ENCODE measurements at places on chromosomes 13 and 19.
A peak's percentile ranks its signal among the peaks of the same experiment; 100 is the strongest.

DNA sequence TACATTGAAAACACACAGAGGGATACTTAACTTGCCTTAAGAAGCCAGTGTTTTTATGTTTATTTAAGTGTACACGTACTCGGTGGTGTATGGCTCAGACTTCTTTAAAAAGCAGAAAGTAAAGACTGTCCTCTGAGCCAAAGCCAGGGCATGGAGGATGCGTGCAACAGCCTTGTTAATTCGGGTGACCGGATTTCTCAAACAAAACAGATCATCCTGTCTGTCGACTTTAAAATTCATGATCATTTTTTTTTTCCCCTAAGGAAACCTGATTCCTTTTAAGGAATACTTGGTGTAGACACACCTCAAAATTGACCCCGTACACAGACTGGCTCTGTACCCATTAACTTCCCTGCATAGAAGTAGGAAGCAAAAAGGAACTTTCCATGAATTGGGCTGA lies 124.7 kb upstream of the RNF113B start:
- DNase-seq, result no peak

- peak; percentile 61 for DNase-seq
Measured at GRCh38 chr19:8877854-8878705, 45.9 kb downstream of the MBD3L1 start.

DNA sequence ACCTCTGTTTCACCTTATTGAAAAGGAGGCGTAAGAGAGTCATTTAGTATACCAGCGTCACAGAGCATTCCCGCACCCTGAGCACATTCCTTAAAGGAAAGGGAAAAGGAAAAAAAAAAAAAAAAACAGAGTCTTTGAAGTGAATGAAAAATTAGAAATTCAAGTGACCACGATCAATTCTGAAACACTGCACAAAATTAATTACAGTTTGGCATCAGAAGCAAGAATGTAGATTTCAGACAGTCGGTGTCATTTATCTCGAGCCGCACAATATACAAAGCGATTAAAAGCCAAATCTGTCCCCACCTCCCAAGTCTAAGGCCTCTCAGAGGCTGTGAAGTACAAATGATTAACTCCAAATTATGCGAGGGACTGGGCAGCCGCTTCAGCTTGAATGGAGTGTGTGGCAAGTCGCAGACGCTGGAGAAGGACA lies 173.7 kb upstream of the ZNF507 start:
- no peak for DNase-seq

DNA sequence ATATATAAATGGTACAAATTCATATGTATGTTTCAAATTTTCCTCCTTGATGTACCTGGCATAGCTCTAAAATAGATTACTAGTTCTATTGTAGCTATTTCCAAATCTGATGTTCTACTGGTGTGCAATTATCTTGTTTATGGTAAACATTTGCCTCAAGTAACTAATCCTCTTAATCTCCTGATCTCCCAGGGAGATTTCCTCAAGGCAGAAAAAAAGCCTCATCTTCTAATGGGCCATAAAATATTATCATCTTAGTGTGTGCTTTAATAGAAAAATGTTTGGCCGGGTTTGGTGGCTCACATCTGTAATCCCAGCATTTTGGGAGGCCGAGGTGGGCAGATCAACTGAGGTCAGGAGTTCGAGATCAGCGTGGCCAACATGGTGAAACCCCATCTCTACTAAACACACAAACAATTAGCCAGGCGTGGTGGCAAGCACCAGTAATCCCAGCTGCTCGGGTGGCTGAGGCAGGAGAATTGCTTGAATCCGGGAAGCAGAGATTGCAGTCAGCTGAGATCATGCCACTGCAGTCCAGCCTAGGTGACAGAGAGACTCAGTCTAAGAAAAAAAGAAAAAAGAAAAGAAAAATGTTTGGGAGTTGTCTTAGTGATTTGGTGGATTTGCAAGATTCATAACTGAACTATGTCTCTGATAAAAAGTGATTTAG lies 498.9 kb upstream of the SLITRK5 start:
- no peak for DNase-seq

DNA sequence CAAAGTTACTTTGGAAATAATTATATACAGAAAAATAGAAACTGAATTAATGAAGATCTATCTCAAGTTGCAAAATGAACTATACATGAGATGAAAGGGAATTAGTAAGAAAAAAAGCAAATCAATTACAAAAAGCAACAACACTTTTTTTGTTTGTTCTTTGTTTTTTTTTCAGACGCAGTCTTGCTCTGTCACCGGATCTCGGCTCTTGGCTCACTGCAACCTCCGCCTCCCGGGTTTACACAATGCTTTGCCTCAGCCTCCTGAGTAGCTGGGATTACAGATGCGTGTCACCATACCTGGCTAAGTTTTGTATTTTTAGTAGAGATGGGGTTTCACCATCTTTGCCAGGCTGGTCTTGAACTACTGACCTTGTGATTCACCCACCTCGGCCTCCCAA lies 2.2 kb downstream of the ZNF415 start:
- no peak for DNase-seq

- no peak for DNase-seq
Measured at GRCh38 chr13:90746230-90746629, 601.3 kb upstream of the MIR17HG start.

DNA sequence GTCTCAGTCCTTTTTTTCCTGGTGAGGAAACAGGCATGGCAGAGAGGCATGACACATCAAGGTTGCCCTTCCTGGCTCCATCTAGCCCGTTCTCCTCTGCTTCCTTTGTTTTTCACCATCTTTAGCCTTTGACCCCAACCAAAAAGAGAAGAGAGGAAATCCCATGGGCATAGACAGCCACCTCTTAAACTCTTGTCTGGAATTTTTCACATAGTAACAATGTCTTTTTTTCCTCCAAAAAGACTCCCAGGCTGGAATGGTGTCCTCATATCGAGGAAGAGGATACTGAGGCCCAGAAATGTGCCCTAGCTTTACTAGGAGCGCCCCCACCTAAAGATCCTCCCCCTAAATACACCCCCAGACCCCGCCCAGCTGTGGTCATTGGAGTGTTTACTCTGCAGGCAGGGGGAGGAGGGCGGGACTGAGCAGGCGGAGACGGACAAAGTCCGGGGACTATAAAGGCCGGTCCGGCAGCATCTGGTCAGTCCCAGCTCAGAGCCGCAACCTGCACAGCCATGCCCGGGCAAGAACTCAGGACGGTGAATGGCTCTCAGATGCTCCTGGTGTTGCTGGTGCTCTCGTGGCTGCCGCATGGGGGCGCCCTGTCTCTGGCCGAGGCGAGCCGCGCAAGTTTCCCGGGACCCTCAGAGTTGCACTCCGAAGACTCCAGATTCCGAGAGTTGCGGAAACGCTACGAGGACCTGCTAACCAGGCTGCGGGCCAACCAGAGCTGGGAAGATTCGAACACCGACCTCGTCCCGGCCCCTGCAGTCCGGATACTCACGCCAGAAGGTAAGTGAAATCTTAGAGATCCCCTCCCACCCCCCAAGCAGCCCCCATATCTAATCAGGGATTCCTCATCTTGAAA lies at the start of gene GDF15:
GDF15 (plus strand) TSS at position 484 of the 868 bp plus-strand sequence; CDS start at position 516, 32 bp downstream.
- peak; percentile 54 for DNase-seq

- no peak for DNase-seq
Measured at GRCh38 chr13:35144166-35144890, 202.3 kb downstream of the NBEA start.

GRCh38 chr13:33186861-33187291 lies 98.7 kb downstream of the STARD13 start:
- peak; percentile 35 for DNase-seq

DNA sequence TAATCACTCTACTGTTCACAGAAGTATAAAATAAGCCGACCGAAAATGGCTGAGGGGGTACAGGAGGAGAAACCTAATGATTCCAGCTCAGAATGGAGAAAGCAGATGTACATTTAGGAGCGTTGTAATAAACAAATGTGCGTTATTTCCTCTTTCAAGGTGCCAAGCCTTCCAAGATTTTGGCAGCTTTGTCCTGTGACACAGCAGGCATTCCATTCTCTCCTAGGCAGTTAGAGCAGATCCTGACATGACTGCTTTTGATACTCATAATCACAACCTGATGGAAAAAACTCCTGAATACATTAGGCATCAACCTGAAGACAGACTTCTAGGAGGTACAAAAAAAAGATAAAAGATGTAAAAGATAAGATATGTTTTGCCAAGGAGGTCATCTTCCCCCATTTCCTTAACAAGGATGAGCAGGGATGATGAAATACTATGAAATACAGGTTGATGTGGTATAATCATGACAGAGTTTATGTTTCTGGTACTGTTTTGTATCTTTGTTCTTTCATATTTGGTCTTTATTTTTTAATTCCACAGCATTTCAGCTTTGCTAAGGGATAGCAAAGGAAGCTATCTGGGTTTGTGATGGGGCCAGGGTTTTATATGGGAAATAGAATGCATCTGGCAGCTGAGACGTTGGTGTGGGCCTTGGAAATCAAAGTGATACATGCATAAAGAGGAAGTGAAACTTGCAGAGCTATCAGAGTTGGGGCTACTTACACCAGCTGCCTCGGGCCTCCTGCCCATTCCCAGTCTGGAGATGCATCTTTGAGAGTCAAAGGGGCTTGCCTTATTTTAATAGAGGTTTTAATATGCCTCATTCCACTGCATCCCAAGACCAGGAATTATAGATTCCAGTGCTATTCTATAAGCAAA lies 222.5 kb downstream of the OXGR1 start:
- DNase-seq, result peak; percentile 58

- DNase-seq, result no peak
Measured at GRCh38 chr13:21747456-21747855, 76.6 kb downstream of the FGF9 start.

DNA sequence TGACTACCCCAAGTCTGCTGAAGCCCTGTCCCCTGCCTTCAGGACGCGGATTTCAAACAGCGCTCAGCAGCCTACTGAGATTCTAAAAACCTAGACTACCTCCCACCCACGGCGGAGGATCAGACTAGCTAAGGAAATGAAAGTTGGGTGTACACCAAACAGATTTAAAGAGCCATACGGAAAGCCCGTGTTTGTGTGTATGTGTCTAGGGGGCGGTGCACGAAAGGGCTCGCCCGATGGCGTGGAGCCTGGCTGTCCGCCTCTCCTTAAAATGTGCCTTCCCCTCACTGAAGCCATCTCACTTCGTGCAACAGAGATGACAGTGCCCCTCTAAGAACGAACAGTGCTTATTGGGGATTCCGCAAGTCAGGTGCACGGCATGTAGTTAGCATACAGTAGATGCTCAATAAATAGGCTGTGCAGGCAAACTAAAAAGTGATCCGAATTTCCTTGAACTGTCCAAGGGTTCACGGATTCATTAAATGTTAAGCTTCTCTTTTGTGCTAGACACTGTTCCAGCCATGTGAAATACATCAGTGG lies 639 bp downstream of the LENG1 start:
- DNase-seq, result peak; percentile 21

DNA sequence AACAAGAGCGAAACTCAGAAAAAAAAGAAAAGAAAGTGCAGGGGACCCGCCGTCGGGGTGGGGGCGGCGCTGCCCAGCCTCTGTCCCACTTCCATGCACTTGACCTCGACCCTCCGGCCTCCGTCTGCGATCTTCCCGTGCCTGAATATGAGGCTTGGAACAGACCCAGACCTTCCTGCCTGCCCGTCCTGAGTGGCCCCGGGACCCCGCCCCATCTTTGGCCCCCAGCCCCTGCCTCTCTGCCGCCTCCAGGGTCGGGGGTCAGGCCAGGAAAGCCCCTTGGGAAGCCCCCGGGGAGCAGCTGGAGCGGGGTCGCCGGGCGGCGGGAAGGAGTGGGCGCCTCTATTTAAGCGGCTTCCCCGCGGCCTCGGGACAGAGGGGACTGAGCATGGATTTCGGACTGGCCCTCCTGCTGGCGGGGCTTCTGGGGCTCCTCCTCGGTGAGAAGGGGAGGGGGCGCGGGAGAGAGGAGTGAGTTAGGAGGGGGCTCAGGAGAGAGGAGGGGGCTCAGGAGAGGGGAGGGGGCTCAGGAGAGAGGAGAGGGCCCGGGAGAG lies at the start of gene MADCAM1:
MADCAM1 (plus strand) TSS at position 375 of the 554 bp plus-strand sequence; CDS start at position 389, 14 bp downstream.
- DNase-seq, result no peak

GRCh38 chr19:14890643-14891379 lies 4.9 kb upstream of the OR7A17 start:
- DNase-seq, result no peak

All from NB4 (cell line).